Stimulated activated CD8-positive, alpha-beta memory T cell treated with anti-CD3 and anti-CD28 coated beads, Interleukin-7, amount 100 ng/mL, for 48 hours (primary cell): ENCODE measurements at places on chromosomes 16 and 17.

- DNase-seq: no peak
Measured at GRCh38 chr16:88901718-88902337, 35.4 kb upstream of the PABPN1L start.

DNA sequence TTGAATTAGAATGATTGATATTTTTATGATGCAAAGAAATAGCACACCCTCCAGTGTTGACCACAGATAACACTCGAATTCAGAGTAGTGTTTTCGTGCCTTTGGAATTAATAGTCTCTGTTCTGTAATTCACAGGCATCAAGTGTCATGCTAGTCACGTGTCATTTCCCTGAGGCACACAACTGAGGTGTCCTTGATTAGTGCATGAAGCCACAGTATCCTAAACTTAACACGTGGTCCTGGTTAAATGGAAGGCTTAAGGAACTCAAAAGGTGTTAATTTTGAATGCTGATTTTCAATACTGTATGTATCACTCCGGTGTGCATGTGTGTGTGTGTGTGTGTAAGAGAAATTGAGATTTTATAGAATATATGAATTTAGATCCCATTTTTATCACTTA is 625.6 kb downstream of the TMEM114 start:
- DNase-seq: no peak

- DNase-seq: no peak
Measured at GRCh38 chr17:66968916-66969315, 4.4 kb downstream of the CACNG4 start.

DNA sequence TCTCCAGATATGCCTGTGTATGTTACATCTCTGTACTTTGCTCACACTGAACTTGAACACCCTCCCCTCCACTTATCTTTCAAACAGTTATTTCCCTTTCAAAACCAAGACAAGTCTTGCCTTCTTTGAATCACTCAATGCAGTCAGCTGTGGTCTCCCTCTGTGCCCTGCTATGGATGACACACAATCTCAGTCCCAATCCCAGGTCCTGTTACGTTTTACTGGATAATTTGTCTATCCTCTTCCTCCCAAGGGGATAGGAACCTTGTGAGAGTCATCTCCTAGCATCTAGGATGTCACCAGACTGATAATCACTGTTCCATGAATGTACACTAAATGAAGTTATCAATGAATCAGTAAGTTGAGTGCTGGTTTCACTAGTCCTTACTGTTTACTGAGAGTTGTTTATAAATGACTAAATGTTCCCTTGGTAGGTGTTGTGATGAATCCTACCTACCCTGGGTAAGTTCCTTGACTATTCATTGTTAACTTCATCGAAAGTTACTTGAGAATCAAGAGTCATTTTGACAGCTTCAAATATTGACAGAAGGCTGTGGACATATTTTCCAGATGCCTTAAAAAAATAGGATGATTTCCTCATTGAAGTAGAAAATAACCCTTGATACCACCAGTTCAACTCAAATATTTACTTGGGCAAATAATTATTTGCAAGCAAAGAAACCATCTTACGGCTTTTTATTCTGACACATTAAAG is 244.9 kb downstream of the PRKCA start:
- DNase-seq: no peak

GRCh38 chr17:12979246-12979645 is 38.6 kb downstream of the ELAC2 start:
- no peak for DNase-seq

DNA sequence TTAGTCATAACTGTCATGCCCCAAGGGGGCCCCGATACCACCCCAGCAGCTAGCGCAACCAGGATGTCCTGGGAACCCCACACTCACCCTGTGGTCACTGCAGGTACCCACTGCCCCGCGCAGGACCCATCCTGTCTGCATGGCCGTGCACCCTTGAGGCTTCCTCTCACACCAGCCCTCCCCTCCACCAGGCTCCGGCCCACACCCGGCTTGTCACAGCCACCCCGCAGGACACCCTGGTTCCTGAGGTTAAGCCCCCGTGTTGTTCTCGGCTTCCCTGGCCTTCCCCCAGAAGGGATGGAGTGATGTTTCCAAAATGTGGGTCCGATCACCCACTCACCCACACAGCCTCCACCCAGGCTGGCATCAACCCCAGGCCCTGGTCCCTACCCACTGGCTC is 7.5 kb downstream of the DNASE1L2 start:
- DNase-seq: no peak

DNA sequence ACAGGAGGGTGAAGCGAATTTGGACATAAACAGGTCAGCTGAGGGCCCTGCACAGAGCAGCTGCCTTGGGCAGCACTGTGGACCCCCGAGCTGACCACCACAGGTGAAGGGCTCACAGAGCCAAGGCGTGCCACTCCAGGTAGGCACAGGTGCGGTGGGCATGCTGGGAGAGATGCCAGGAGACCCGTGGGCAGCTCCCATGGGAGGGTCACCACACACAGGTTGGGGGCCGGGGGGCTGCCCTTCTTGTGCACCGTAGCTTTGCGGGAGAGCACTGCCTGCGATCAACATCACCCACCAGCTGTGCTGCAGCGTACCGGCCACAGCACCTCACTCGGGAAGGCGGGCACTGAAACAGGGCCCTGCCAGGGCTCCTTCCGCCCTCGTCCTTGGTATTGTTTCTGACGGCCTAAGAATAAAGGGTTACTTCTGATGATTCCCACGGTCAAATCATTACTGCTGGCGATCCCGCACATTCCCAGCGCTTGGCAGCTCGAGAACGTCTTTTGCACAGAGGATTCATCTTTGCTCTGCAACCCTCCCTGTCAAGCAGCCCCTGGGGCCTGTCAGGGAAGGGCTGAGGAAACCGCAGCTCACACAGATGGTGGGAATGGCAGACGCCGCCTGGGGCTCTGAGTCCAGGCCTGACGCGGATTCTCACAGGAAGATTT is 181.7 kb downstream of the BANP start:
- DNase-seq: no peak

- no peak for DNase-seq
Measured at GRCh38 chr16:57502048-57502775, 15.9 kb upstream of the DOK4 start.
